ENCODE measurements at places on chromosomes 3 and 15.

- DNase-seq: no peak
These were observed 2.2 kb upstream of the ULK3 start for GRCh38 chr15:74845208-74845568.

- DNase-seq: no peak
These were observed 9.7 kb upstream of the XIRP1 start for GRCh38 chr3:39202094-39202493.

- DNase-seq: no peak
These were observed 168.4 kb upstream of the ARRDC4 start for GRCh38 chr15:97791824-97792792.

DNA sequence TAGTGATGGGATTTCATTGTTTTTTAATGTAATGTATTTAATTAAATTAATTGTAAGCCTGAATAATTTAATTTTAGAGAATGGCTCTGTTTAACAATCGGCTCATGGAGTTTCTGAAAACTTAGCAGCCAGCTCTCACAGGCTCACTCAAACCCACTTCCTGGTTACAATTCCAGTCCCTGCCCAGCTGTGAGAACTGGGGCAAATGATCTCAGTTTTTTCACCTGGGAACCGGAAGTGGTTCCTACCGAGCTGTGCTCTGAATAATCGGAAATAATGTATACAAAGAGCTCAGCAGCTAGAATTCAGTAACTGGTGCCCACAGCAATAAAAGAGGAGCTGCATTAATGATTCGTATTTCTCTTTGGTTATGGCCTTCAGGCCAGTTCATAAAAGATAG is 244.3 kb upstream of the MCTP2 start:
- DNase-seq: peak; percentile 20

- DNase-seq: no peak
These were observed 27.0 kb upstream of the MITF start for GRCh38 chr3:69712269-69712668.

DNA sequence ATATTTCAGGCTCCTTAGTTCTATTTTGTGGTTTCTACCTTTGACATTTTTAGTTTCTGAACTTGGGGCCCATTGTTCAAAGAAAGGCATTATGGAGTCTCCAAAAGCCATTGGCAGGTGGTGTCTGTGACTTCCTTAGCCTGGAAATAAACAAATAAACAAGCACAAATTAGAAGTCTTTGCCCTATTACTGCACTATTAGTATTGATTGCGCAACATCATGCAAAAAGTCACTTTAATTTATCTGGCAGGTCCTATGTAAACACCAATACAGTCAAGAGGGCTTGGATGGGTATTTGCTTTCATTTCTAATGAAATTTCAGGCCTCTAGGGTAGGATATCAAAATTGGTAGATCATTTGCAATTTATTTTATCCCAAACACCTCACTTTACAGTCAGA is 85.6 kb downstream of the LPP start:
- DNase-seq: peak; percentile 38

GRCh38 chr15:35139822-35140221 is 54.7 kb upstream of the NANOGP8 start:
- DNase-seq: no peak

DNA sequence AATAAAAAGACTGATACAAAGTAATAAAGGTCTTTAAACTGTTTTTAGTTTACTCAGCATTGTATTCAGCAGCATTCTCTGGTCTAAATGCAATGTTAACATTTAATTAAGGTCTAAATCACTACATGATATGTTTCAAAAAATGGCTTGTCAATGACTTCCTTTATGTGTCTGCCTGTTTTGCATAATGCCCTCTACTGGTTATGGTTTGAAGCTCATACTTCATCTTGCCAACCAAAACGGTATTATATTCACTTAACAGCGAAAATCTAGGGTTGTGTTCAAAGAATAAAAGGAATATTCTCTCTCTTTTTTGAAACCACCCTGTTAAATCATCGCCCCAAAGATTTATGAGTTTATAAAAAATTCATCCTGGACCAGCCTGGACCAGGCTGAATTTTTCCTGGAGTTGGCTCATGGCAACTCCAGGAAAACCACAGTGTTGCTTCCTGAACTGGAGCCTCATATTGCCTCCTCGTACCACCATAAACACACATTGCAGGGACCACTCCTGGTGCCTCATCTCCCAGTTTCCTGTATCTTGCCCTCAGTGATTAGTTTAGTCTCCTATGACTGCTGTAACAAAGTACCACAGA is 6.7 kb upstream of the NCEH1 start:
- peak; percentile 16 for DNase-seq

GRCh38 chr15:36484038-36484778 is 95.2 kb upstream of the CDIN1 start:
- no peak for DNase-seq

GRCh38 chr3:17844236-17844635 is 101.8 kb upstream of the TBC1D5 start:
- DNase-seq: no peak

DNA sequence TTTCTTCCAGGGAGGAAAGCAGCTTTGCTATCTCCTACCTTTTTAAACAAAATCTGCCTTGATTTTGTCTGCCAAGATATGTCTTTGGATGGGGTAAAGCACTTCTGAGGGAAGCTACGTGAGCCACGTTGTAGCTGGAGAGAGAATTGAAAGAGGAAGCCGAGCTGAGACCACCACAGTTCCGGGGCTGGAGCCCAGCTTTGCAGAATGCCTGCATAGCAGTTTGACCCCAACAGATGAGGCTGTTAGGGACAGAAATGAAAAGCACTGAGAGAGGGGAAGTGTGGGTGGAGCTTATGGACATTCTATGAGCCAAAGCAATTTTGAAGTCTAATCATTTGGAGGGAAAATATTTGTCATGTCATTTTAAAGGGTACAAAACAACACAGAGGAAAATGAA is 45.4 kb downstream of the LIPC start:
- peak; percentile 49 for DNase-seq
